ENCODE measurements at places on chromosomes 1 and 21. TPM values are rescaled to one million over a fixed set of nuclear protein-coding genes. Genes with fewer than 3 reads are reported as not detected.

Gene LRRC71
- total RNA-seq: 0.34 TPM

Gene SELE
- total RNA-seq: 1.9 TPM

Gene ARHGEF16
- 20.3 TPM for total RNA-seq

Gene NBPF4
- total RNA-seq: not detected

Gene AQP10
- total RNA-seq: 1.00 TPM

Gene ZFYVE9
- 33.3 TPM for total RNA-seq

Gene FAM163A
- 10.1 TPM for total RNA-seq

Gene ANKRD13C
- 23.7 TPM for total RNA-seq

Gene EPHA2
- 75.0 TPM for total RNA-seq

Gene F13B
- not detected for total RNA-seq

Gene LCA5L
- total RNA-seq: 0.86 TPM

Gene CAMSAP2
- 48.2 TPM for total RNA-seq

Gene ATPAF1
- total RNA-seq: 40.5 TPM

Gene MGST3
- total RNA-seq: 126 TPM

Gene SH2D1B
- total RNA-seq: not detected

Gene GCSAML
- not detected for total RNA-seq

Gene PRKCZ
- total RNA-seq: 53.0 TPM

Gene RNU1-3
- total RNA-seq: 3,937 TPM

Gene ZNF648
- total RNA-seq: 0.23 TPM

Gene PSMB2
- total RNA-seq: 61.9 TPM

Gene RNU1-1
- 3,945 TPM for total RNA-seq

Gene PTGS2
- 20.2 TPM for total RNA-seq

Gene TTC39A
- total RNA-seq: 8.4 TPM

Gene CELA3A
- not detected for total RNA-seq

Gene TPTE
- not detected for total RNA-seq

Gene ANKRD45
- 0.60 TPM for total RNA-seq

Gene LPAR3
- 0.99 TPM for total RNA-seq

Gene GNAT2
- total RNA-seq: not detected

All from mesothelial cell of epicardium (in vitro differentiated cells).